ENCODE measurements at places on chromosomes 13 and 19.

DNA sequence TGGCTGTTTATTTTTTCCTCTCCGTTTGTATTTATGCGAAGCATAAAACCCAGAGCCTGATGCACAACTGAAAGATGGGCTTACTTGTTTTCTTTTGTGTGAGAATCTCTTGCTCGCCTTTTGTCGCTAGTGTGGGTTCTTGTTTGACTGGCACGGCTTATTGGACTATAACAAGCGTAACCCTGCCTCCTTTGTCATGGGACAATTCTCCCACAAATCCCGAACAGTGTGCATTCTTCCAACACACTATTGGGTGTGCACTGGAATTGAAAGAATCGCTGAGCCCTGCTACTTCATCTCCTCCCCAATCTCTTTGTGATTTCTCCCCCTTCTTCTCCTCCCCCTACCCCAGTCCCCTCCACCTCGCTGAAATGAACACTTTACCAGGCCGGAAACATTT is 110.8 kb downstream of the ZIC5 start:
- DNase-seq = no peak

DNA sequence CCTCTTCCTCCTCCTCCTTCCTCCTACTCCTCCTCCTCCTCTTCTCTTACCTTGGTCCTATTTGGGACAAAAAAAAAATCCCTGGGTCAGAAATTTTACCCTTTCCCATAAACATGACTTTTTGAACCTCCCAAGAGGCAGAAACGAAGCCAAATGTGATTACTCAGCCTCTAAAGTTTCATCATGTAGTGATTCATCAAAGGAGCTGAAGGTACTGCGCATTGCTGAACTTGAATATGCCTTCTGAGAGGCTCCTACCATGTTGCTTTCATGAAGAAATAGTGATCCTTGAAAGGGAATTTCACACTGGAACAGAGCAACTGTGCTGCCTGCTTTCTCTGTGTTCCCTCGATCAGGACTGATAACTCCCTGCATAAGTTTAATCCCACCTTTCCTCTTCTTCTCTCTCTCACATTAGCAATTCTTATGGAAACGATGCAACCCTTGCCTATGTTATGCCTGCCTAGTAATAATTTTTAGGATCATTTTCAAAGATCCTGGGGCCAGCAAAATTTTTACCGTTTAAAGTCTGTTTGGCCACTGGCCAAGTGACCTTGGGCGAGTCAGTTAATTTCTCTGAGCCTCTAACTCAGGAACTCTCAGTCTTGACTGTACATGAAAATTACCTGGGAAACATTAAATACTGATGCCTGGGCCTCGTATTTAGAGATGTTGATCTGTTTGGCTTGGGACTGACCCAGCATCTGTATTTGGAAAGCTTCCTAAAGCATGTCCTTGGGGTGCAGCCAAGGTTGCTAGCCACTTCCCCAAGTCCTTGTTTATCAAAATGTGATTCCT is 149.5 kb downstream of the DCT start:
- no peak for DNase-seq

- DNase-seq = no peak
Measured at GRCh38 chr13:34933786-34934185, 8.3 kb upstream of the NBEA start.

DNA sequence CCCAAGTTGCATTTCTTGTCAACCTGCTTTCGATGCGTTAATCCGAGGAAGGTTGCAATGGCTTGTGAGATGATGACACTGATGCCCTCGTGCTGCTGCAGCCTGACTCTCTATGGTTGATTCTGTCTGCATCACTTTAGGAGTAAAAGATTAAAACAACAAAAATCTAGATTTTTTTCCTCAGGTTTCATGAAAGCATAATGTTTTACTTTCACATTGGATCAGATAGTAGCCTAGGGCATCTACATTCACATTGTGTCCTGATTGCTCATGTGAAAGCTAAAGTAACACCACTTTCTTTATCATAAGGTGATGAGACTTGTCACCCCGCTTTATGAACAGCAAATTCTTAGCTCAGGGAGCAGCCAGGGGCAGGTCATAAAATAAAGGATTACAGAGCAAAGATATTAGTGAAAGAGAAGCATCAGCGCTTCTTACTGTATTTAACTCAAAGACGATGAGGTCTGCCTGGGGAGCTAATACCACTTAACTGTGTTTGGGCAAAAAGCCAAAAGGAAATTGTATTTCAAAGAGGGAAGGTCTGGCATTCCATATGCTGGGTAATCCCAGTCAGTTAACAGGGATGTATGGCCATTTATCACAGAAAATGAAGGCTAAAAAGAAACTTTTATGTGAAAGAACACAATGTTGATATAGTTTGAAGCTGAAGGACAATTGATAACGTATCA is 270.5 kb downstream of the GPC6 start:
- no peak for DNase-seq

- no peak for DNase-seq
Measured at GRCh38 chr13:36530861-36531590, 98.7 kb downstream of the CCNA1 start.

DNA sequence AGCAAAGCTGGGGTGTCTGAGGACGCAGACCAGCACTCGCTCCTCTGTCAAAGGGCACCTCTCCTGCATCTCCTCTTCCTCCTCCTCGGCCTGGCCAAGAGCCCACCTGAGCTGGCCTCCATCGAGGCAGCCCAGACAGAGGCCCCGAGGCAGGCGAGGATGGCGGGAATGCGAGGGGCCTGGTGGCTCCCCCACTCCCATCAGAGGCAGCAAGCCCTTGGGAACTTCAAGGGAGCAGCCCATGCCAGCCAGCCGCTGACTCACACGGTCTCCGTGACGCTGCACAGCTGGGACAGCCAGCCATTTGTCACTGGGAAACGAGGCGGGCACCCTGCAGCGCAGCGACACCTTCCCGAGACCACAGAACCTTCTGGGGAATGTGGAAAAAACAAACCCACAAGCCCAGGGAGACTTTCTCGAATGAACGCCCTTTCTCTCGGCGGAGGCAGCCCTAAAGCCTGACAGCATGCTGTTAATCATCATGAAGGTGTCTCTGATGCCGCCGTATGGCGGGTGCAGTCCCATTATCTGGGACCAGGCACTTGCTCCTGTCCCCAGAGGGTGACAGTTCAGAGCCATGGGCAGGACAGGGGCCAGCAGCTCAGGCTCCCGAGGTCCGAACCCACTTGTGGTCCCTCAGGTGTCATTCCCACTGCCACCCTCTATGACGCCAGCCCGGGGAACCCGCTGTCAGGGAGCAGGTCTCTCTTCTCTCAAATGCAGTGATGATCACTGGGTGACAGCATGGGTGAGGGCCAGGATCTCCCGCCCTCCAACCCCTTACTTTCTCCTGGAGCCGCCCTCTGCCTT is 53.0 kb downstream of the PEPD start:
- no peak for DNase-seq

DNA sequence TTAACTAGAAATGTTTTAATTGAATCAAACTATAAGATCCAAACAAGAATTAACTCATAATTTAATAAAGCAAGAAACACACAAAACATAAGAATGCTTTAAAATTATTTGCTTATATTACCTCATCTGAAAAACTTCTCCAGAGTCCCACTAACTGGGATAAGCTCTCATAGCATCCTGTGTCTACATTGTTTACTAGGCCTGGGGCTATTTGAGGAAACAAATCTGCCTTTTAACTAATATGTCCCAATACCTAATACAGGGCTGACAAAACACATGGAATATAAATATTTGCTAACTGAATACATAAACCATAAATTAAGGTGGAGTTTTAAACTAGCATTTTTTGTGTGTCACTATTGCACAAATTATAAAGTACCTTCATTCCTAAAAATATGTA is 1399.8 kb upstream of the SLC10A2 start:
- DNase-seq = no peak

DNA sequence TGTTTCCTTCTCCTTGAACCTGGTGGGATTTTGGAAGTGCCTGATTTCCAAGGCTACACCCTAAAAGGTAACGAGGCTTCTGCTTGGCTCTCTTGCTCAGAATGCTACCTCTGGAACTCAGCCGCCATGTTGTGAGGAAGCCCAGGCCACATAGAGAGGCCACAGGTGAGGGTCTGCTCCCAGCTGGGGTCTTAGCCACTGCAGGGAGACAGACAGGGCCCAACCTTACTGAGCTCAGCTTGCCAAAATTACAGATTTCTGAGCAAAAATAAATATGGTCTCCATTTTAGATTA is 61.4 kb downstream of the GPR12 start:
- no peak for DNase-seq

DNA sequence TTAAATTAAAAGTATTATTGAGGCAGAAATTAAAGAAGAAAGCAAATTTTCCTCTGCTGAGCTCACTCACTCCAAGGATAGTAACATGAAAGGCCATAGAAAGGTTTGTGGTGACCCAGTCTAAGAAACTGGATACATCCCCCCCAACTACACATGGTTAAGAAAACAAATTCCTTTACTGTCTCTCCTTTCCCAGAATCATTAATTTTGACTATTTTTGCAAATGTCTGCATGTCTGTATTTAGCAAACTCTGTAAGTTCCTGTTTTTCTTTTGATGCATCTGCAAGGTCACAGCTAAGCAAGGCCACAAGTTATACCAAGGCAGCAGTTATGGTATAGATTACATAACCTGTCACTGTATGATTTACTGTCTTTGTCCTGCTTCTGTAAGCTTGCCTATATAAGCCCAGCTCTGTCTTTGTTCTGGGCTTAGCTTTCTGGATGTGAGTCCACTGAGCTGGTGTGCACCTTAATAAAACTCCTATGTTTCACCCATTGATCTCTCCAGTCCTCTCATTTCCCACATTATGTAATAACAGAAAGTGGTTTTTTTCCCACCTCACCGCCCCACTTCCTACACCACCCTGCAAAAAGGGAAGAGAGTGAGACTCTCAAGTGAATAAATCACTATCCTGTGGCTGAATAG is 8.5 kb upstream of the ZNF83 start:
- DNase-seq = no peak

DNA sequence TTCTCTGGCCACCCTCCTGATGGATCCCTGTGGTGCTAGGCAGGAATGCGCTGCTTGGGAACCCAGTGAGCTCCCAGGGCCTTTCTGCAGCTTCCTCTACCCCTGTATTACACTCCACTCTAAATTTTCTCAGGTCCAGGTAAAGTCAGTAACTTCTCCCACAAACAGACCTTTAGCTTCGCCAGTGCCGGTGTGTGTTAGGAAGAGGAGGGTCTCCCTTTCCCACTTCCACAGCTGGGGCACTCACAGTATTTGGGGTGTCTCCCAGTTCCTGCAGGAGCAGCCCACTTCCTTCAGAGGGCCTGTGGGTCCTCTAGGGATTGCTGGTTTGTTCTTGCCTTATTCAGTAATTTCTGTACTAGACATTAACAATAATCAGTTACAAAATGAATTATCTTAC is 193.5 kb upstream of the PCDH17 start:
- DNase-seq = no peak

DNA sequence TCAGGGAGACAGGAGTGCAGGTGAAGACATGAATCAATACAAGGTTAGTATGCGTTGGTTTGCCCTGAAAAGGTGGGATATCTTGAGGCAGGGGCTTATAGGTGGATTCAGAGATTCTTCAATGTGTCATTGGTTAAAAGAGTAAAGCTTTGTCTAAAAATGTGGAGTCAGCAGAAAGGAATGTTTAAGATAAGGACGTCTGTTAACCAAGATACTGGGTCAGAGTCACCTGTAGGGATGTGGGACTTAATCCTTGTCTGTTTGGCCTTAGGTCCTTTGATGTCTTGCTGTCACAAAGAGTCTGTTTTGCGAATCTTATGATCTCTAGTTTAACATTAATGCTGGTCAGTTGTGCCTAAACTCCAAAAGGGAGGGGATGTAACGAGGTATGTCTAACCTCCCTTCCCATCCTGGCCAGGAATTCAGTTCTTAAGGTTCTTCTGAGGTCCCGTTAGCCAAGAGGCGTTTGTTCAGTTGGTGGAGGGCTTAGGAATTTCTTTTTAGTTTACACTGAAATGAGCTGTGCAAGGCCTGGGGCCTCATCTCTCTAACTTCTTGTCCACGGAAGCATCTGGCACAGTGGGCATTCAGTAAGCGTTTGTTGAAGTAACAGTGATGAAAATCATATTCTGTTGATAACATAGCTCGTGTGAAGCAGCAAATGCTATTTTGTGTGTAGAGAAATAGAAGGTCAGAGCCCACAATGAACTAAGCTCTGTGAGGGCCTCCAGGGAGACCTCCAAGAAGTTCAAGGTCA is 96.2 kb upstream of the RNF113B start:
- DNase-seq = no peak

DNA sequence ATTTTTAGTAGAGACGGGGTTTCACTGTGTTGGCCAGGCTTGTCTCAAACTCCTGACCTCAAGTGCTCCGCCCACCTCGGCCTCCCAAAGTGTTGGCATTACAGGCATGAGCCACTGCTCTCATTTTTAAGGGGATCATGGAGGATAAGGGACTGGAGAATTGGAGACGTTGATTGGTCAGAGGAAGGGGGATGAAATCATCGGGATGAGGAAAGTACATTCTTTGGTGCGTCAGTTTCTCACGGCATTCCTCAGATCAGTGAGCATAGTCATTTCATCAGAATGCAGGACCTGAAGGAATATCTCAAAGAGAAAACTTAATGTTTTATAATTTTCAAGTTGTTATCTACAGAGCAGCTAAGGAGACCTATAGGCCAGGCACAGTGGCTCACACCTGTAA is 14.0 kb downstream of the ZNF114 start:
- no peak for DNase-seq

DNA sequence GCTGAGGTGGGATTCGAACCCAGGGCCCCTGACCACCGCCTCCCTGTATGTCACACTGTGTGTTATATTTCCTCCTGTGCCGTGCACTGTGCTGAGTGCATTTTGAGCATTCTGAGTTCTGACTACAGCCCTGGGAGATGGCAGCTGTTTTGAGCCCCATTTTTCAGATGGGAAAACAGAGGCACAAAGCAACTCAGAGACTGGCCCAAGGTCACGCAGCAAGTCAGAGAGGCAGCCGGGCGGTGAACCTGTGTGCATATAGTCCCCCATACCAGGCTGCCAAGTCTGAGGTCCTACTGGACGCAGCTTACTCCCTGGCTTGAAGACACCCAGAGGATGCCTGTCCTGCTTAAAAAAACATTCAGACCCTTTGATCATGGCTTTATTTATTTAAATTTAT is 17.7 kb downstream of the MYH14 start:
- DNase-seq = no peak

GRCh38 chr19:29886586-29886985 is 55.5 kb upstream of the URI1 start:
- DNase-seq = no peak
